ENCODE measurements at places on chromosomes 16 and 17. TPM values are rescaled to one million over a fixed set of nuclear protein-coding genes. Genes with fewer than 3 reads are reported as not detected.

SYNGR3 gene
- total RNA-seq, result 11.5 TPM

ABCC11 gene
- 0.54 TPM for total RNA-seq

MMP2 gene
- 1.5 TPM for total RNA-seq

GRCh38 chr16:9844361-9844760 is 337.9 kb downstream of the GRIN2A start:
- DNase-seq, result no peak

DNA sequence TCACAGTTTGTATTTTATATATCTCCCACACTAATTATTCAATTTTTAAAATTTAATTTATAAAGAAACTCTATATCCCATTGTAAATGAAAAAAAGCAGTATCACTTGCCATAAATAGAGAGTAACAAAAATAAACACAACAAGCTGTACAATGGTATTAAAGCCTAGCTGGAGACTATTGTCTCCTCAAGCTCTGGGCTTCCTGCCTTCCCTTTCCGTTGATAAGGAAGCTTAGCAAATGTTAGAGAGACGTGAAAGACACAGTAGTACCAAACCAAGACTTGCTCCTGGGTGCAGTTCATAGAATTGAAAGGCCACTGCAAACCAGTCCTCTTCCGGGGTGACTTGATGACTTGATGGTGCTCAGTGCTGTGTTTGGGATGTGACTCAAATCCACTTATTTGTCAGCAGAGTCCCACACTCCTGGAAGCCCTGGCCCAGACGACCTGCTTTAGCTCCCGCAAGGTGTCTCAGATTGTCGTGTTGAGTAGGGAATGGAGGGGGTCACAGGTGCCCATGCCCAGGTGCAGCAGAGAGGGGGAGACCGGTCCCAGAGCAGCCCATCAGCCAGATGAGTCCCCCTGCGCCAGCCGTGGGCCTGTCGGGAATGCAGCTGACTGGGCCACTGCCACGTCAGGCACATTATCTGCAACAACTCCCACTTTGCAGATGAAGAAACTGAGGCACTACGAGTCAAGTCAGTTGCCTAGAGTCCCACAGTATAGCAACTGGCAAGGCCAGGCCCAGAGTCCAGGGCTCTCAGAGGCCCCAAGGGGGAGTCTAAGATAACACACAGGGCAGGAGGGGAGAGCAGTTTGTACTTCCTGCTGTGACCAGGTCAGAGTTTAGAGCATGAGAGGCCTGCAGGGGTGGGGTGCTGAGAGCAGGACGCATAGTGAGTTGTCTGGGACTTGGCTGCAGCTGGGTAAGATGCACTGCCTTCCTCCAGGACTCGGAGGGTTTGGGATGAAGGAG is 40.5 kb downstream of the PSME3IP1 start:
- DNase-seq, result no peak

DNA sequence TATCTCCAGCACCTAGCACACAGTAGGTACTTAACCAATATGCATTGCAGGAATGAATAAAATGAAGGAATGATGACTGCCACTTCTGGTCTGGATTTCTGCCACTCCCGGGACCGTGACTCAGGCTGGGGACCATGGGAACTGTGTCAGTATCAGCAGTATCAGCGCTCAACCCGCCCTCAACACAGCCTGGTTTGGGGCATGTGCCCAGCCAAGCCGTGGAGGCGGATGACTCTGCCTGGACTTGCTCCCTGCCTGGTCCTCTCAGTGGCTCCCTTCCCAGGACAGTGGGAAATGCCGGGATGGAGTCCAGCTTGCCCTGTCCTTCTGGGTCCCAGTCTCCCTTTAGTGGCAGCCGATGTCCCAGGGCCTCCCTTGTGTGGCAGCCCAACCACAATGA is 55.1 kb downstream of the SRCIN1 start:
- DNase-seq, result no peak

- DNase-seq, result no peak
Observed at GRCh38 chr16:53024045-53024444, 28.7 kb downstream of the CHD9NB start.

- no peak for DNase-seq
Observed at GRCh38 chr17:75411328-75412067, 6.0 kb upstream of the GRB2 start.

- no peak for DNase-seq
Observed at GRCh38 chr17:80297996-80298560, 37.4 kb downstream of the RNF213 start.

DNA sequence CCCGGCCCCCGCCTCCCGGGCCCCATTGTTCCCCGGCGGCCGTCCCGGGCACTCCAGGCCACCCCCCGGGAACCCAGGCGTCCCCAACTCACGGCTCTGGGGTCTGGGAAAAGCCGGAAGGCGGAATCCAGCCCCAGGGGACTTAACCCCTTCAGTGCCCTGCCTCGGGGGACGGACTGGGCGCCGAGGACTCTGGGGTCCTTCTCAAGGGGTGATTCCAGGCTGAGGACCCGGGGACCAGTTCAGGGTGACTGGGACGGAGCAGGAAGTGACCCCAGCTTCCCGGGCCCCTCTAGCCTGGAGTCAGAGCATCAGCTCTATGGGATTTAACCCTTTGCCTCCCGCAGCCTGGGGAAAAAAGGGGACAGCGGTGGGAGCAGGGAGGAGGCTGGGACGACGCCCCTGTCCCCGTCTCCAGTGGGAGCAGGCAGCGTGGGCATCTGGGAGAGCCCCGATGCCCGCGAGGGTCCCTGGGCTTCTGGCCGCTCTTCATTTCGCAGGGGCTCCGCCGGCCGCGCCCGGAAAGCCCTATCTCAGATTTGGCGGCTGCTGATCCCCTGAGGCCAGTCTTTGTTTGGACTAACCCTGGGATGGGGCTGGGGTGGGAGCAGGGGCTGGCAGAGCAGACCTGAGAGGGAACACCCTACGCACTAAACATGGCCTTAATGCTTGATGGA is at the start of gene ZNF629:
Gene ZNF629 (minus strand): TSS at position 270 of the 677 bp plus-strand sequence. CDS start 2,723 bp downstream, outside the sequence.
- peak; percentile 39 for DNase-seq

GRCh38 chr17:27283060-27283459 is 10.9 kb upstream of the WSB1 start:
- no peak for DNase-seq

GRCh38 chr17:83149761-83150251 is 70.4 kb downstream of the METRNL start:
- no peak for DNase-seq

DNA sequence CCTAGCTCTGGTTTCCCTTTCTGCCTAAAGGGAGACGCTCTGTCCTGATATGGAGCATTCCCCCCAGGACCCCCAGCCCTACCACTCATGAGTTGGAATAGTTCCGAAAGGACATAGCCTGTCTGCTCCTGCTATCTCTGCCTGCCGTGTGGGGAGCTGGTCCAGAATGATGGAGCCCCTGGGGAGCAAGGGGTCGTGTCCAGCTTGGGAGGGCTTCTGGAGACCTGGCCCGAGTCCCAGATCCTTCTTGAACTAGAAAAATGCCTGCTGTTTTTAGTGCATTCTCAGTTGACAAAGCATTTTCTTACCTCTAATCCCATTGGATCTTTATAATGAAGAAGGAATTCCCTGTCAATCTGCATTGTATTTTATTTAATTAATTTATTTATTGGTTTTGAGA is 9.1 kb upstream of the GRN start:
- no peak for DNase-seq
